ENCODE measurements at places on chromosomes 1 and 21.

GRCh38 chr1:225448146-225448805 lies 20.4 kb upstream of the LBR start:
- peak; percentile 64 for DNase-seq

DNA sequence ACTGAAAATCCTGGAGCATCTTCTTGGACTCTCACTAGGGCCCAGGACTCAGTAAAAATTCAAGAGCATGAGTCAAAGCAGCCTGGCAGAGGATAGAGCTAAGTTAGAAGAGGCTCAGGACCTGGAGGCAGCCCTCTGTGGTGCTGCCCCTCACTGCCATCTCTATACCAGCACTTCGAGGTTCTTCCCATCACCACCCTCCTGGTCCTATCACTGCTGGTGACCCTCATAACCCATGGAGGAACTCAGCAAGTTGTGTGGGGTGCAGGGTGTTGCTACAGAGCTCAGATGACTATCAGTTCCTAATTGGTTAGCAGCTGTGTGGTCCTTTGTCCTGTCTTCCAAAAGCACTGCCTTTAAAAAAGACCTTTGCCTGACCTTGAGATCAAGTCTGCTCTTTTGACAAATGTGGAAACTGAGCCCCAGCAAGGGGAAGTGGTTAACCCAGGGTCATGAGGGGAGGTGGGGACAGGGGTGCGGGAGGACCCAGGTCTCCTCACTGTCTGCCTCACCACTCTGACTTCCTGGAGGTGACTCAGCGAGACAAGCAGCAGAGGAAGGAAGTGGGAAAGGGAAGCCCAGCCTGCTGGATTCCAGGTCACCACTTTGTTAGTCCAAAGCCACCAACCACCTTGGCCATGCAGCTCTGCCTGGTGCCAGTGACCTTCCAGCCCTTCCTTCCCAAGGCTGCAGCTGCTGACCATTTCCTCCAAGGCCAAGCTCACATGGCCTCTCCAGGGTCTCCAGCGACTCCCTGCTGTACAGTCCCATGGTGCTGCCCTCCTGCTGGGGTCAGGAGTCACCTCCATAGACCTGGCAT lies 199.4 kb upstream of the EDN2 start:
- no peak for DNase-seq

DNA sequence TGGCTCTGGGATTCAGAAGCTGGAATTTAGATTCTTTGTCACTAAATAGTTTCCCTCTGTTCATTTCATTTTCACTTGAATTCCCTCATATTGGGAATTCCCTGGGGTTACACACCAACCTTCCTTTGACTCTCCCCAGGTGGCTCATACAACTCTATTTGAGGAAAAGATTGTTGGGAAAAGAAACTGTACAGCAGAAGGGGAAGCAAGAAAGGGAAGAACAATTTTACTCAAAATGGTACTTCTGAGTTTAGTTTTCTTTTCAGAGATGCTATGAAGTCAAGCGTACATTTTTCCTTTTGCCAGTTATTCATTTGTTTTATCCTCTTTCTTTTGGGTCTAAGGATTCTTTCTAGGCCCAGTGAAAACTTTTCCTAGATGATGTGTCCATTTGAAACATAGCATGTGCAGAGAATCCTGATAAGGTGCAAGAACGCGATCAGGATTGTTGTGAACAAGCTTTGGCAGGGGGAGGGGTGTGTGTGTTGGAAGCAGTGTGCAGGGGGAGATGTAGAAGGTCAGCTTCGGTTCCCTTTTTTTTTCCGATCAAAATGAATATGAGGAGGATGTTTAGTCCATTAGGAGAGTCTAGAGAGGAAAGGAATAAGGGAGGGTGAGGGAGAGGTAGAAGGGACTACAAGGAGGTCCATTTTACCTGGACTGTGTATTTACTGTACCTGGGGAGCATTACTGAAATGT lies 26.8 kb upstream of the CD1D start:
- DNase-seq = no peak

GRCh38 chr21:40618191-40618973 lies 228.6 kb downstream of the DSCAM start:
- no peak for DNase-seq

GRCh38 chr1:226157761-226158316 lies 28.7 kb downstream of the ACBD3 start:
- no peak for DNase-seq

DNA sequence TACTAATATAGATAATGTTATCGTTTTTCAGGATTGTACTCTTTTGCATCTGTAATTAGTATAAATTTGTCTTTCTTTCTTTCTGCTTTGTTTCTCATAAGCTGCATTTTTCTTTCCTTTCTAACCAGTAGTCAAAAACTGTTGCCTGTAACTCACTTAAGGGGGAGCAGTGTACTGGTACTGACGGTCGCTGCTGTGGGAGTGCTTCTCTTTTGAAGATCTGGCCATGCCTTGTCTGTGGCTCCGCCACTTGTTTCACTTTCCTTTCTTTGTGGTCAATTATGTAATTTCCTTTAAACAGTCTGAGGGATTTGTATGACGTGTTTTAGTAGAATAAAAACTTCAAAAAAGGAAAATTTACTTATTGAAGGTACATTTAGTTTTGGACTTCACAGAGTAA lies 37.0 kb downstream of the MIA3 start:
- no peak for DNase-seq

DNA sequence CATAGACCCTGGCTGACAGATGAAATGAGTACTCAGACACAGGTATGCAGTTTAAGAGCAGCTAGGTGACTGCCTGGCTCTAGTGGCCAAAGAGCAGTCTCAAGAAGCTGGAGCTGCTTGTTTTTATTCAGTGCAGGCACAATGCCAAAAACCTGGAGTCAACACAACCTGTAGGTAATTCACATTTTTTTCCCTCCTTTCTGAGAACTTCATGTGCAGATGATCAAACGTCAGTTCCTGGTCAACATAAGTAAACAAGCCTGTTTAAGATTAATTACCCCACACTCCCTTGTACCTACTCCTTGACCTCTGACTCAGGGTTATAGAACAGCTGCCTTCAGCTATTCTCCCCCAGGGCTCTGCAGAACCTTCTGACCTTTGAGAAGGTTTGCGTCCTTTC lies 17.3 kb upstream of the ACADM start:
- no peak for DNase-seq

DNA sequence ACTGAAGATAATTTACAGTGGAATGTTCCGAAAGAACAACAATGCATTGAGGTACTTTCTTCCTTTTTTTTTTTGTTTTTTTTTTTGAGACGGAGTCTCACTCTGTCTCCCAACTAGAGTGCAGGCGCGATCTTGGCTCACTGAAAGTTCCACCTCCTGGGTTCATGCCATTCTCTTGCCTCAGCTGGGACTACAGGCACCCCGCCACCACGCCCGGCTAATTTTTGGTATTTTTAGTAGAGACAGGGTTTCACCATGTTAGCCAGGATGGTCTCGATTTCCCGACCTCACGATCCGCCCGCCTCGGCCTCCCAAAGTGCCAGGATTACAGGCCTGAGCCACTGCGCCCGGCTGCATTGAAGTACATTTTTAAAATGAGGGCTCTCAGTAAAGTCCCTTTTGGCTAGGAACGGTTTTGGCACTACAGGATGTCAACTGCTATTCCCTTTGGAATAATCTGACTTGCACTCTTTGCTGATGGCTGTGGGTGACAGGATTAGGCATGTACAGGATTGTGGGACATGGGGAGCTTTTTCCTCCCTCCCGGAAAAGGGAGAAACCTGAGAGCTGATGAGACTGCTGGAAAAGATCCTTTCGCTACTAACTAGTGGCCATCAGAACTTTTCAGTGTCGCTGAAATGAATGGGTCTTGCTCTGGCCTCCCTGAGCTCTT lies 56.9 kb upstream of the EDEM3 start:
- DNase-seq = no peak

DNA sequence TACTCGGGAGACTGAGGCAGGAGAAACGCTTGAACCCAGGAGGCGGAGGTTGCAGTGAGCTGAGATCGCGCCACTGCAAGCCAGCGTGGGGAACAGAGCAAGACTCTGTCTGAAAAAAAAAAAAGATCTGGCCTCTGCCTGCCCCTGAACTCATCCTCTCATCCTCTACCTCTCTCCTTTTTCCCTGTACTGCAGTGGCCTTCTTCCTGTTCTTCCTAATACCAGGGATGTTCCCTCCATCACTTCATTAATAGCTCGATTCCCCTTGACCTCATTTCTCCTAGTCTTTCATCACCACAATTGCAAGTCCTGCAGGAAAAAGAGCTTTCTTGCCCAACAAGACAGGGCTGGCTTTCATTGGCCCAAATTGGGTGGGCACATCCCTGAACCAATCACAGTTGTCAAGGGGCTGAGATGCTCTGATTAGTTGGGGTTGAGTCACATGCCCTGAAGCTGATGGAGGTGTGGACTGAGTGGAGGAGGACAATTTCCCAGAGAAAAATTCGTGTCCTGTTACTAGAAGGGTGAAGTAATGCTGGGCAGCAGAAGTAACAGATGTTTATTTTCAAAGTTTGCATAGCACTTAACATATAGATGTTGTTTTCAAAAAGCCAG lies 86.8 kb upstream of the PUM1 start:
- no peak for DNase-seq

DNA sequence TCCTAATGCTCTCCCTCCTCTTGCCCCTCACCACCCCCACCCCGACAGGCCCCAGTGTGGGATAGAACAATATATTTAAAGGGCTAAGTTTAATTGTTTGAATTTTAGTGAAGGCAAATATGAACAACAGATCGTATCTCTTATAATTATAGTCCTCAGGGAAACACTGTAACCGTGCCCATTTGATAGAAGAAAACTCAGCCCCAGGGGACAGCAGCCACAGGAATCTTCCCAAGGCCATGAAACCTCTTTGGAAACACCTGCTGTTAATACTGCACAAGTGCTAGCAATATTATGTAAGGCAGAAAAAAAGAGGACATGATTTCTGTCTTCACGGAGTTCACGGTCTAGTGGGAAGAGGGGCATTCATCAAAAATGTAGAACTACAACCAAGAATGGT lies 142.2 kb downstream of the URB2 start:
- DNase-seq = no peak

- DNase-seq = no peak
These were observed 92.0 kb downstream of the KIF1B start for GRCh38 chr1:10302416-10302815.

DNA sequence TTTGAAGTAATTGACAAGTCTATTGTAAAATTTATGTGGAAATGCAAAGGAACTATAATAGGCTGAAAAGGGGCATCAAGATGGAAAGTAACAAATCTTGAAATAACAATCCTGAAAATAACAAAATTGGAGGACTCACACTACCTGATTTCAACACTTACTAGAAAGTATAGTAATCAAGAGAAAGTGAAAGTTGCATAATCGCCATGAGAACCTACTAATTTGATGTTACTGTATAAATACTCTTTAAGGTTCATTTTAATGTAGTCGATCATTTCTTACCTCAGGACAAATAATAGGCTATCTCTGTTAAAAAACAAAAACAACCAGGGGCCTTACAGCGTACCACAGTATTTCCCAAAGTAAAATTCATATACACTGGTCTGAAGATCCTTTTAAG lies 71.7 kb downstream of the EDEM3 start:
- DNase-seq = no peak

DNA sequence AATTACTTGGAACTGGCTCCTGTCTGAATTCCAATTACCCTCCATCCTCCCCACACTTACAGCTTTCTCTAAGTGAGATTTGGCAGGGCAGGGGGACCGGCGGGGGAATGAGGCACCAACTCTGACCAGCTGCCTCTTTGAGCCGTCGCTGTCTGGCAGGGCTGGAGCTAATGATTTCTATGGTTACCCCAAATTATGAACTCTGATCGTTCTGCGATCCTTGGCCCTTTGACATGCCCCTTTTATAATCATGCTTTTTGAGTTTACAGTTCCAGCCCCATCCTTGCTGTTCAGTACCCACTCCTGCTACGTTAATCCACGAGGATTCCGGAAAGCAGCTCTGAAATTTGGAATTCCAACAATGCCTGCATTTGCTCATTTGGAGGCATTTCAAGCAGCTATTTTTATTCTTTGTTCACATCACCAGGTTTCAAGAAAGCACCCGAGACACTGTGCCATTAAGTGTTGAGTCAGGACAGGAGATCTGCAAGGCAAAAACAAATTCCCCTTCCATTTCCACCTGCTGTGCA lies 54.6 kb upstream of the LBR start:
- no peak for DNase-seq

GRCh38 chr1:100122177-100122576 lies 10.6 kb downstream of the SASS6 start:
- DNase-seq = no peak

Data from hippocampal formation (tissue), 2 donors.